ENCODE measurements at places on chromosomes 13 and 19.

- DNase-seq: no peak
Measured at GRCh38 chr13:70408865-70409264, 300.6 kb upstream of the KLHL1 start.

DNA sequence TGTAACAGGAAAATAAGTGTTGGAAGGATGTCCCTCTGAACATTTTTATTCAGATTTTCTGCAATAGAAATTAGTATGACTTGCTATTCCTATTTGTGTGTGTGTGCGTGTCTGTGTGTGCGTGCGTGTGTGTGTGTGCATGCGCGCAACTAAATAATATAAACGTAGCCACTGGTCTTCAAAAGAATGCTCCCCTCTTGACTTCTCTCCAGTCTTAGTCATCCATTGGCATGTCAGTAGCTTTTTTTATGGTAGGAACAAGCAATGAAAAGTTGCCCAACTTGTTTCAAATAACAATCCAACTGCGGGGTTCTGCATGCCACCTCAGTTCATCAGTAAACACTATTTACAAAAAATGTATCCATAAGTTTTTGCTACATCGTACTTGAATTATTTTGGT, 249.6 kb downstream of the GPC6 start:
- DNase-seq: no peak

- no peak for DNase-seq
Measured at GRCh38 chr13:110124201-110124940, 182.6 kb downstream of the COL4A1 start.

GRCh38 chr13:45352031-45352430, 11.0 kb upstream of the TPT1 start:
- no peak for DNase-seq

DNA sequence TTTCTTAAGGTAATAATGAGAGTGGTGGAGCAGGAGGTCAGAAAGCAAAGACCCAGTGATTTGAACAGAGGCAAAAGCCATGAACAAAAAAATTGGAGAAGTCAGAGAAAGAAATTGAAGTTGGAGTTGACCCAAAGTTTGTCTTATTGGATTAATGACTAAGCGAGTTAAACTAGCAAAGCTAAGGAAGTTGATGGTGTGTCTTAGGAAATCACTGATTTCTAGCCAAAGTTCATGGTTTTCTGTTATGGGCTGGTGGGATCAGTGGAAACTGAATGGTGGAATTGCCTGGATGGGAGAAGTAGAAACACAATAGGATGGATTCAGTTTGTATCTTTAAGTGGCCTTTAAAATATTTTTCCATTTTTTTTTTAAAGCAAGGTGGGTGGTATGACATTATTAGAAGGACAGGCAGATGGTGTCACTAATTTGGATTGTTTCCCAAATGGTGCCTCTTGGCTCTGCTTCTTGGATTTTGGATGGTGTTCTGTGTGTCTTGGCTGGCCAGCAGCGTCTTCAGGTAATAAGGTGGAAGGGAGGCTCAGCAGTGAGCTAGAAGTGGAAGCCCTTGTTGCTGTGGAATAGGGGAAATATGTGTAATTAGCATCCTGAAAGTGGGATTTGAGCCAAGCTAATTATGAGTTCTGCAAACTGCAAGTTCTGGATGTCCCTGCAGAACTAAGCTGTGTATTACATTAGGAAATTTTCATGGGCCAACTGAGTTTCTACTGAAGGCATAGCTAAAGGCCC, 302.9 kb downstream of the LMO7 start:
- no peak for DNase-seq

- no peak for DNase-seq
Measured at GRCh38 chr19:16340092-16340491, 15.5 kb downstream of the KLF2 start.

DNA sequence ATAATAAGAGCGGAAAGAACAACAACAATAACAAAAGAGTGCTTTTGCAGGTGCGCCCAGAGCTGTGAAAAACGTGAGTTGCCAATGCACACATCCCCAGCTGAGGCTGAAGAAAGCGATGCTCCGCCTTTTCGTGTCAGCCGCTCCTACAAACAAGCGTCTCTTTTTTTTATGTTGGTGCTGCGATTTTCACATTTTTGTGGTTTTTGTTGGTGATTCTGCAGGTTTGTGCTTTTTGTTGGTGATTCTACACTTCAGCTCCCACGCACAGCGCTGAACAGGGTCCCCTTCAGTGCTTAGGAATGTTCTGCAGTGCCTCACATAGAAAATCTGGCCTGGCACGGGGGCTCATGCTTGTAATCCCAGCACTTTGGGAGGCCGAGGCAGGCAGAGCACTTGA, 7.3 kb upstream of the SBK3 start:
- no peak for DNase-seq

GRCh38 chr19:50657712-50658440, 8.6 kb downstream of the C19orf81 start:
- peak; percentile 94 for DNase-seq

DNA sequence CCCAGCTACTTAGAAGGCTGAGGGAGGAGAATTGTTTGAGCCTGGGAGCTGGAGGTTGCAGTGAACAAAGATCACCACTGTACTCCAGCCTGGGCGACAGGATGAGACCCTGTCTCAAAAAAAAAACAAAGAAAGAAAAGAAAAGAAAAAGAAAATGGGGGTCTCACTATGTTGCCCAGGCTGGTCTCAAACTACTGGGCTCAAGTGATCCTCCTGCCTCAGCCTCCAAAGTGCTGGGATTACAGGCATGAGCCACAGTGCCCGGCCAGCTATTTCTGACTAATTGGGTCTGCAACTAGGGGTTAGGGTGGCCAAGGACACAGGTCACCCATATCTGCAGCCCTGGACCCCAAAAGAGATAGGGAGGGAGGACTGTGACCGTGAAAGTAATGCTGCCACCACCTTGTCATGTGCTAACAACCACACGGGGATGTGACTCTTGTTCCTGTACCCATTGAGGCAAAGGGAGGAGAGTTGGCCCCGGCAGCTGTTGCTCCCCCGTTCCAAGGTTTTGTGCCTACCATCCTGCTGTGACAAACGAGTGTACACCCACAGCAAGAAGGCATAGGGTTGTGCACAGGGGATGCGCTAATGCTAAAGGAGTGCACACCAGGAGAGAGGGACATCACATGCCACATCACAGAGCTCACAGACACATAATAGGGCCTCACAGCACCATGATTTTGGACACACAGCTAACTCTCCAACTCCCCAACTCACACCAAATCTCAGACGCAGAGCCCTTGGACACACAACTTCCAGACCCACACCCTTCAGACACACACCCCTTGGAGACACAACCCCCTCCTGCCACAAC, 619 bp downstream of the MEF2B start:
- DNase-seq: no peak

GRCh38 chr13:20718958-20719566, 15.6 kb downstream of the IL17D start:
- DNase-seq: no peak

- DNase-seq: no peak
Measured at GRCh38 chr13:81848291-81848690, 1507.4 kb upstream of the SPRY2 start.

DNA sequence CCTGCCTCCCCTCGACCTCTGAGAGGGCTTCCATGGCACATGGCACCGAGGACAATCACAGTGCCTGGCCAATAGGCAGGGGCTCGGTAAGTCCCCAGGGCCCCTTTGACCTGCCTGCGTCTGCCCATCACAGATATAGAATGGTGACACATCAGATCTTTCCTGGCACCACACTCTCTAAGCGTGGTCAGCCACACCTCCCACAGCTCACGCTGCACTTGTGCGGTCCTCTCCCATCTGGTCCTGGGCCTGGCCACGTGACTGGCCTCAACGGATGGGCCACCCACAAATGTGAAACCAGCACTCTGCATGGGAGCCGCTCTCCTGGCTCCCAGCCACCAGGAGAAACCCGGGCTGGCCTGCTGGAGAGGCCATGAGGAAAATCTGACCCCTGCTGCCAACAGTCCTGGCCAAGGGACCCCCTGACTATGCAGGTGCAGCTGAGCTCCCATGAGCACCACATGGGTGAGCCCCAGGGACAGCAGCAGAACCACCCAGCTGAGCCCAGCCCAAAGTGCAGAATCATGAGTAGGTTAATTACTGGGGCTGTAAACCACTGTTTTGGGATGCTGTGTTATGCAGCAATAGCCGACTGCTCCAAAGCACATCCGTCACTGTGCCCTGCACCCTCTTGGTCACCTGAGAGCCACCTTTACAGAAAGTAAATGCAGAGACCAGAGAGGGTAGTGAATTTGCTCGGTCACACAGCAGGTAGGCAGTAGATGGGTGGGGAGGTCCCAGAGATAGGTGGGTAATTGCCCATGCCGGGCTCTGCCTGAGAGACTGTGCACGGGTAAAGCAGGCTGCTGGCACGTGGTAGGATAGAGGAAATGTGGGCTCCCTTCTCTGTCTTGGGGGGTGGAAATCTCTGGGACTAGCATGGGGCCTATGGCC, 9.7 kb upstream of the MEF2B start:
- no peak for DNase-seq

Data from activated CD4-positive, alpha-beta T cell treated with anti-CD3 and anti-CD28 coated beads, Interleukin-2, Interleukin-6, amounts not matched to agents 100 ng/mL and 50 ng/mL, durations not matched to agents 16 hours and 8 hours (primary cell).